ENCODE measurements at places on chromosomes 11 and 22.

- no peak for DNase-seq
Measured at GRCh38 chr22:37290737-37291136, 8.4 kb downstream of the CYTH4 start.

- DNase-seq: no peak
Measured at GRCh38 chr11:112132737-112133136, 31.2 kb downstream of the IL18 start.

DNA sequence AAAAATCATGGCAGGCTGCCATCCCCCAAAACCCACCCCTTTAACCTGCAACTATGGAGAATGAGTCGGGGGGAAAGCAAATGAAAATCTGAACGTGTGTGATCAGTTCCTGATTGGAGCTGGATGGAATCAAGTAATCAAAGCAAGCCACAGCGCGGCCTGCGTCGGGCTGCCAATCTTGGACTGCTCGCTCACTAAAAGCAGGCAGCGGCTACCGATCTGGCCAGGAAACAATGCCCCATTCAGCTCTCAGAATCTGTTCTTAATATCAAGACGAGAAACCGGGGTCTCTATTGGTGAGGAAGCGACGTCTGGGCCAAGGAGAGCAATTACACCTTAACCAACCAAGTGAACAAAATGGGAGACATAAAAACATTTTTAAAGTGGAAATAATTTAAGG lies 472.2 kb downstream of the SOX6 start:
- DNase-seq: no peak

DNA sequence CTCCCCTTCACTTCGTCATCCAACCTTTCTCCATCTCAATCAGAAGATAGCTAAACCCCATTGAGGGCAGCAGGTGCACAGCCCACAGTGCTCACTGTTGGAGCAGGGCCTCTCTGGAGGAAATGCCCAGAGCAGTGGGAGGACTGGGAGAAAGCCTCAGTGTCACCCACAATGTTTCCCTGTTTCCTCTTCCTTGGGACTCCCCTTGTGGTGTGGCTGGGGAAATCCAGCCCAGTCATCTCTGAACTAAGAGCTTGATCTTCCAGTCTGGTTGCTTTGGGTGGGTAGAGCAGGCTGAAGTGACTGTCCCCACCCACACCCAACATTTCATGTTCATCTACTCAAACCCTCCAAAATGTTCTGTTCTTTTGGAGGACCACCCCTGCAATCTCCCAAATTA lies 29.8 kb upstream of the EED start:
- DNase-seq: peak; percentile 86

- DNase-seq: no peak
Measured at GRCh38 chr22:17981497-17981896, 42.9 kb downstream of the MICAL3 start.

DNA sequence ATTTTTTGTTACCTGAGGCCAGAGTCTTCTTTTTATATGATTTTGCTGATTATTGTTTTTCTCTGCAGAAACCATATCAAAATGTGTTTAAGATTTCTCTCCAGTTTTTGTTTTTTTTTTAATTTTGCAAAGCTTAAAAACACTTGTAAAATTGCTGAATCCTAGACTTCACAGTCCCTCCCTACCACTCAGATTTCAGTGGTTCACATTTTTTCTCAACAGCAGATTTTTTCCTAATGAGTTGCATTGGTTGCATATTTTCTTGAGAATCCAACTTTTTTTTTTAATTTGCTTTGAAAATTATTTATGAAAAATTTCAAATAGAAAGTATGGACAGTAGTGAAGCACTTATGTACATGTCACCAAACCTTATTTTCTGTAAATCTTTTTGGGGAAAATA lies 5.8 kb downstream of the ARL14EP start:
- no peak for DNase-seq

- no peak for DNase-seq
Measured at GRCh38 chr22:26097840-26098239, 71.4 kb upstream of the SEZ6L start.

DNA sequence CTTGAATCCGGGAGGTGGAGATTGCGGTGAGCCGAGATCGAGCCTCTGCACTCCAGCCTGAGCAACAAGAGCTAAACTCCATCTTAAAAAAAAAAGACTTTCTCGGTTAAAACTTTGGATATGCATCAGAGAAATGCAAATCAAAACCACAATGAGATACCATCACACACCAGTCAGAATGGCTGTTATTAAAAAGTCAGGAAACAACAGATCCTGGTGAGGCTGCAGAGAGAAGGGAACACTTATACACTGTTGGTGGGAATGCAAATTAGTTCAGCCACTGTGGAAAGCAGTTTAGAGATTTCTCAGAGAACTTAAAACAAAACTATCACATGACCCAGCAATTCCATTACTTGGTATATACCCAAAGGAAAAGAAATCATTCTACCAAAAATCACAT lies 619.4 kb upstream of the KIRREL3 start:
- no peak for DNase-seq

GRCh38 chr11:130721736-130722135 lies 194.5 kb downstream of the SNX19 start:
- DNase-seq: no peak

DNA sequence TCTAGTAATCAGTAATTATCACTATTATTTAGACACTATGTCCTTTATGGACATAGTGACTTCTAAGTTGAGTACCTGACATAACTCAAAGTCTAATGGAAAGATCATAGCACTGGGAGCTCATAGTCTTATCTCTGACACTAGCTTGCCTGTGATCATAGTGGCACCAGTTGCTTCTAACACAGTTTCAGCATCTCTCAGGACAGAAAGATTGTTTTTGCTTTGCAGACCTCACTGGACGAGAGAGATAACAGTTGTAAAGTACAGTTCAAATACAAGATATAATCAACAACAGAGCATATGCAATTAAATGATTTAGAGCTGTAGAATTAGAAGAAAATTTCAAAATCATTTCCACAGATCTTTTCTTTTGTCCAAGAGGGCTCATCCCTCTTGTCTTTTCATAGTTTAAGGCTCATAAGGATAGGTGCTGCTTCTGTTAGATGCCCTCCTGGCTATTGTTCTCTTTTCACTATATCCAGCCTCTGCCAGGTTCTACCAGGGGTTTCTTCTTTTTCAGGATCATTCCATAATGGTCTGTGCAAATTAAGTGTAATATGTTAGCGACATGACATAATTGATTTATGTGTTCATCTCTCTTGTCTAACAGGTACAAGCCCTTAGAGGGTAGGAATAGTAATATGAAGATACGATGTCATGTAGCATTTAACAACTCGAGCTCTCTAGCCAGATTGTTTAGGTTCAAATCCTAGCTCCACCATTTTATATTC lies 1175.4 kb upstream of the TENM4 start:
- no peak for DNase-seq

- DNase-seq: peak; percentile 84
Measured at GRCh38 chr11:33996498-33997454, 54.8 kb upstream of the CAPRIN1 start.

- no peak for DNase-seq
Measured at GRCh38 chr11:12269104-12269441, 108.3 kb upstream of the PARVA start.

DNA sequence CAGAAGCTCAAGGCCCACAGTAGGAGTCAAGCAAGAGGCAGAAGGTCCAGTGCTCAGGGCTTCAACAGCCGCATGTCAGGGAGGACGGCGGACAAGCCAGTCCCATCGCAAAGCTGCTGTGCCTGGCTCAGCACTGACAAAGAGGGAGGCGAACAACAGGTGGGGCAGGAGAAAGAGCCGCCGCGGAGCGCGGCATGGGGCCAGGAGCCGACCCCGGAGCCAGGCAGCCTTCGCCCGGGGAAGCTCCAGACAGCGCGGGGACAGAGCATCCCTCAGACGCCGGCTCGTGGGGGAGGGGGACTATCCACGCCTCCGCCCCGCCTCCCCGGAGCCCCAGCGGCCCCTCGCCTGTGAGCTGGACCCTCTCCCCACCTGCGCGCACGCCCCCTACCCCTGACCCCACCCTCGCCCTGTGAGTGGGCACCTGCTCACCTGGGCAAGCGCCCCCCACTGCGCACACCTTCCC lies 369 bp downstream of the DHCR7 start:
- DNase-seq: peak; percentile 50

DNA sequence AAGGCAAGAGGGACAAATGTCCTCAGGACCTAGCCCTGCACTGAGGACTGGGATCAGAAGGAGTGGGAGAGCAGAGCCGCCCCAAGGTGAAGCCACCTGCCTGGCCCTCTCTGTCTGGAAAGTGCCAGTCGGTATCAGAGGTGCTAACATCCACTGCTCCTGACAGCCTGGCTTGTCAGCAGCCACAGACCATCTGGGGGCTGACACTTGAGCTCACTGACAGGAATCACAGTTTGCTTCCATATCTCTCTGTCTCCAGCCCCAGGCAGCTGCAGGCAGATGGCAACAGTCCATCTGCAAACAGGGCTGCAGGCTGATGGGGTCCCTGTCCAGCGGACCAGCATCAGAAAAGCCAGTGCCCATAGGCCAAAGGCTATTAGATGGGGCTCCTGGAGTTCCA lies 5.5 kb downstream of the OPCML start:
- no peak for DNase-seq
